ENCODE measurements at places on chromosomes 16 and 17.

GRCh38 chr17:72205357-72205756 is 84.5 kb downstream of the SOX9 start:
- no peak for DNase-seq

DNA sequence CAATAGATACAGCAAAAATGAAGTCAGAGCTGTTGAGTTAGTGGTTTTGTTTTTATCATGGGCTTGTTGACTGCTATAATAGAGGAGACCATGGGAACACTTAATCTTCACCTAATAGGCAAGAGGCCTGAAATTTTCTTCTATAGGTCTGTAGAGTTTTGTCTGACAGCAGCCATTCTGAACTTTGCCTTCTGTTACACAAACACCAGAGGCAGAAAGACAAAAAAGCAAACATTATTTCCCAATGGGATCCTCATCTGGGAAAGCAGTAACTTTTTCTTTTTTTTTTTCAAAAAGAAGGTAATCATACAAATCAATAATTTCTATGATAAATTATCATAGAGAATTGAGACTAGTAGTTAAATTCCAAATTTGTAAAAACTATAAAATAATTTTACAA is 494.1 kb downstream of the TOX3 start:
- no peak for DNase-seq

DNA sequence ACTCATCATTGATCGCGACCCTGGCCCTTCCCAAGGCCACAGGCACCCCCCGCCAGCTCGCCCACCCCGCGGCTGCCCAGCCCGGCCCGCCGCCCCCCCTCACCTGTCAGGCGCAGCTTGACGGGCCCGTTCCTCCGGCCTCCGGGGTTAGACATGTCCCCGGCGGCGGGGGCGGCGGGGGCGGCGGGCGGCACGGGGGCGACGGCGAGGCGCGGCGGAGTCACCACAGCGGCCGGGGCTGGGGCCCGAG is 456 bp downstream of the SMURF2 start:
- DNase-seq: no peak

- DNase-seq: no peak
These were observed 307.6 kb downstream of the ZFHX3 start for GRCh38 chr16:72740347-72740746.

GRCh38 chr17:74433421-74434121 is 1.7 kb downstream of the GPRC5C start:
- DNase-seq: no peak

DNA sequence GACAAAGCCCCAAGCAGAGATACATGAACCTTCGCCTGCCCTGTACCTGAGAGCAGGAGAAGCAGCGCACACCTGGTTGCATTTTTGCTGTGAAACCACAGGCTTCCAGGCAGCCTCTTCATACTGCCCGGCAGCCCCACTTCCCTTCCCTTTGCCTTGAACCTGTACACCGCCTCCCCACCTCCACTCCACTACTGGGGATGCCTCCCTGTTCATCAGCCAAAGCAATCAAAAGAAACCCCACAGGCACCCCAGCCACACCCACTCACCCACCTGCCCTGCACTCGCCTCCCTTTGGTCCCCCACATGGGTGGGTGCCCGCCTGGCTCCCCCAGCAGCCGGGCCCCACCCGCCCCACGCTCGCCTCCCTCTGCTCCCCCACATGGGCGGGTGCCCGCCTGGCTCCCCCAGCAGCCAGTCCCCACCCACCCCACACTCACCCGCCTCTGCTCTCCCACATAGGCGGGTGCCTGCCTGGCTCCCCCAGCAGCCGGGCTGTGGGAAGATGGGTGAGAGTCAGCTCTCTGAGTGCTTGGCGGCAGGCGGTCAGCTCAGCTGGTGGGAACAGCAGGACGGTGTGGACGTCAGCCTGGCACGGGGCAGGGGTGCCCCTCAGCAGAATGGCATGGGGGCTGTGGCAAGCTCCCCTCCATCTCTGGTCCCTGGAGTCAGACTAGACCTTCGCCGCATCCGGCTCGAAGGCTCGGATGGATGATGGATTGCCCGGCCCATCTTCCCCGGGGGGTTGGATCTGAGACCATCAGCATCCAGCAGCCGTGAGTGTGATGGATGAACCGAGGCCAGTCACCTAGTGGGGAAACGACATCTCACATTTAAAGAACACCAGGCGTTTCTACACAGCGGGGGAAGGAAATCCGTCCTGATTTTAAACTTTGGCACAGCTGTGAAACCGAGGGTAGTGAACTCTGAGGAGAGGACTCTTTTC is 135.6 kb downstream of the BANP start:
- no peak for DNase-seq

DNA sequence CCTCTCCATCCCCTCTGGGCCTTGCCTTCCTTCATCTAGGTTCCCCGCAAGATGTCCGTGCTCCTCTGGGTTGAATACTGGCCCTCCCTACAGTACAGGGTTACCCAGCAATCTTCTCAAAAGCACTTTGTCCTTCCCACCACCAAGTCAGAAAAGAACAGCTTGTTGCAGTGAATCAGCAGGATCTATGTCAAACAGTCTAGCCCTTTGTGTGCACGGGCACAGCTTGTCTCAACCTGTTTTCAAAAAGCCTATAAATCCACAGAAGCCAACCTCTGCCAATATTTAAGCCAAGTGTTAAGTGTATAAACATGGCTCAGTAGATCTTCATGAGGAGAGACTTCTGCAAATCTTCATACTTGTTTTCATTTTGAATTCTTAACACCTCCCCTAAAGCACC is 25.2 kb downstream of the C17orf67 start:
- DNase-seq: no peak

Data from CD4-positive, alpha-beta T cell treated with Interleukin-2 at 100 ng/mL for 4 hours (primary cell).